ENCODE measurements at places on chromosomes 11 and 22.

- DNase-seq, result no peak
Observed at GRCh38 chr11:112226831-112227401, 688 bp downstream of the PTS start.

GRCh38 chr11:133545199-133545803 lies 13.0 kb upstream of the OPCML start:
- no peak for DNase-seq

GRCh38 chr11:76781807-76782530 lies 1.2 kb upstream of the TSKU start:
- DNase-seq, result no peak

- DNase-seq, result no peak
Observed at GRCh38 chr11:87252869-87253268, 215.1 kb downstream of the TMEM135 start.

DNA sequence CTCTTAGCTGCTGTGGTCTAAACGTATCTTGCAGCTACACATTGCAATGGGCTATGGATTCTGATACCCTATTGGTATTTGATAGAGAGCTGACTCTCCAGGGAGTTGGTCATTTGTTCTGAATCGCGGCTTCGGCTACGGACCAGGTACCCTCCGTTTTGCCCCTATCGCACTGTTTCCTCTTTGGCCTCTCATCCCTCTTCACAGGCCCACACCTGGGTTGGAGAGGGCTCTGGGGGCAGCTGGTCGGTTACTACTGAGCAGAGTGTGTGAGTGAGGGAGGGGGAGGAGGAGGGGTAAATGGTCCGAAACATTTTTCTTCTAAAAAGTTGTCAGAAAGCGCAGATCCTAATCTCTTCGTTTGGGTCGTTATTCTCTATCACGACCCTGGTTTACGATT lies 48.8 kb upstream of the HSD17B12 start:
- DNase-seq, result no peak

DNA sequence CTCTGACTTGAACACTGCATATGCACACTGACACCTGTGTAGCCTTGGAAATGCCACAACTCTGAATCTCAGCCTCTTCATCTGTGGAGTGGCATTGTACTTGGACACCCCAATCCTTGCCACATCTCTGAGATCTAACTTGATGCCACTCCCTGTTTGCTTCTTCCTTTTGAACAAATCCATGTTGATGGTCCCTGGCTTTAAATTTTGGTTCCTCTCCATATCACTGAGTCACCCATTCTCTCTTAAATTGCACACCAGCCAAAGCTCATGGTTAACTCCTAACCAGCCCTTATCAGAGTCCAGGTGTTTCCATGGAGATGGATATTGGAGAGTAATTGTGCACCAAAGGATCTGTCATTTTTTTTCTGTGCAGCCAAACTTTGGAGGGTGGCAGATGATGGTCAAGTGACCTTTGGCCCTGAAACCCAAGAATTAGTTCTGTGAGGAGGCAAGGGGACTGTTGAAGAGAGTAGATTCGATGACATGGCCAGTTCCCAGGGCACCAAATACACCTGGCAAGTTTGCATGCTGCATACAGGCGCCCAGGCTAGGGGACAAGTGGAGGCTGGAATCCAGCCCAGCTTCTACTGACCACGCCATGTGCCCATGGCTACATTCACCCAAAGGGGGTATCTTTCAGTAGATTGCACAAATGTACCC lies 25.1 kb upstream of the PAMR1 start:
- no peak for DNase-seq

All from stimulated activated CD4-positive, alpha-beta T cell treated with anti-CD3 and anti-CD28 coated beads, Interleukin-1b, Interleukin-23, amount 100 ng/mL, for 1 hour (primary cell).